ENCODE measurements at places on chromosomes 3 and 15.

DNA sequence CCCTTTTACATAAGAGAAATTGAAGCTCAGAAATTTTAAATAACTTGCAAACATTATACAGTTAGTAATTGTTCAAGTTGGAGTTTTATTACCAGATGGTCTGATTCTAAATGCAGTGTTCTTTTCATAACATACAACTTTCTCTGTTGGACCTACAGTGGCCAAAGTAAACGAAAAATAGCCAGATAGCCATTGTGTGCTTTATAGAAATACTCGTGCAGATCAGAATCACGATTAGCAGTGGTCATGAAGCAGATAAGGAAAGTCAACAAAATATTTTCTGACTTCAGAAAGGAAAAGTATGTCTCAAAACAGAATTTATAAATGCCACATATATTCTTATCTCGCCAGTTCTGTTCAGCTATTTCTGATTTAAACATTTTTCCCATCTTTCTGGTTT, 436.9 kb downstream of the CNTN6 start:
- DNase-seq, result no peak

DNA sequence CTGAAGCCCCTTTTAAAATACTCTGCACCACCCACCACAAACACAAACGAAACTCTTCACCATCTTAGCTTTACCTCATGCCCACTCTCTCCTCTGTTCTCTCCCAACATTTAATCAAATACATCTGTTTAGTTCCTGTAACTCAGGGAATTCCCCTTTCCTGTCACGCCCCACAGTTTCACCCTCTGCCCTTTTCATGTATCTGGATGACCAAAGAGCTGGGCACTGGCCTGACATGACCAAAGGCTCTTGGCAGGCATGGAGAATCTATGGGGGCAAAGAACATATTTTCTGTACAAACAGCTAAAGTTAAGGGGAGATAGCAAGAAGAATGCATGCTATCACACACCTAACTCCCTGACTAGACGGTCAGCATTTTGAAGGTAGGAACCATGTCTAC, 270.0 kb downstream of the TBL1XR1 start:
- no peak for DNase-seq

- DNase-seq, result no peak
Observed at GRCh38 chr15:43273243-43273642, 6.5 kb upstream of the TGM5 start.

DNA sequence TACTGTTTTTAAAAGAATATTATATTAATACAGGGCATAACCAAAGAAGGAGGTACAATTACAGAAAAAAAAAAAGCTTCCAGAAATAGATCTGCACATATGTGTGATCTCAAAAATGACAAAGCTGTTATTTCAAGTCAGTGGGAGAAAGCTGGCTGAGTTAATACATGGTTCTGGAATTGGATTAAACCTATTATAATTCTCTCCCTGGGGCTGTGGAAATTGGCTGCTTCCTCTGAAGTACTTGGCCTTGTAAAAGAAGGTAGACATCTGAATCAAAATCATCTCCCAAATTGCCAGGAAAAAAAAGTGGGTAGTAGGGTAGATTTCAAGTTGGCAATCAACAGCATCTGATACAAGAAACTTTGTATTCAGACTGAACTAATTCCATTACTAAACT, 723.9 kb upstream of the ALCAM start:
- DNase-seq, result no peak

- DNase-seq, result peak; percentile 7
Observed at GRCh38 chr15:92226020-92226612, 167.6 kb upstream of the ST8SIA2 start.

GRCh38 chr3:127366383-127366782, 78.5 kb upstream of the PRR20G start:
- no peak for DNase-seq

DNA sequence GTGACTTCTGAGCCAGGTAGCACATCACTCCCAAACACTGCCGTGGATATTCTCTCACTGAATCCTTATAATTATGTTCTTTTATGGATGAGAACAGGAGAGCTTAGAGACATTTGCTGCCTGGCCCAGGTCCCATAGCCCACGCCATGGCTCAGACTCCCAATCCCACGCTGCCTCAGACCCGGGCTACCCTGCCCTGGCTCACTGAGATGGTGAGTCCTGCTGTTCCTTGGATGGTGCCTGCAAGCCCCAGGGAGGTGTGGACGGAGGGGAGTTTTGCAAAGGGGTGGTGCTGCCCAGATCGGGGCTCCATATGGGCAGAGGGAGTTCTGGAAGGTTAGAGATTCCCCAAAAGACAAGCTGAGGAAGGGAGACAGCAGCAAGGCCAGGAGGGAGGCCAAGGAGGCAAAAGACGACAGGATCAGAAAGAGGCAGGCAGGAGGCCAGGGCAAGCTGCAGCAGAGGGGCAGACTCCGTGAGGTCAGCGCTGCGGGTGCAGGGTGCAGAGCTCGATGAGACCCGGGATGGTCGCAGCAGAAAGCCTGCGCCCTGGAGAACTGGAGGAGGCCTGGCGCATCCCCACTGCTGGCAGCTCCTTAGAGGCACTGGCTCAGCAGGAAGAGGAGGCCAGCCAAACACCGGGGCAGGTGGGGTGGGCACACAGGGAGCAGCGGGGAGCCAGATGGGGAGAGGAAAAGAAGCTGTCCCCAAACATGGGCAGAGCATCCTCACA, 95.7 kb upstream of the ALDH1A3 start:
- DNase-seq, result no peak

- no peak for DNase-seq
Observed at GRCh38 chr3:195397524-195397923, 45.3 kb downstream of the ACAP2 start.

DNA sequence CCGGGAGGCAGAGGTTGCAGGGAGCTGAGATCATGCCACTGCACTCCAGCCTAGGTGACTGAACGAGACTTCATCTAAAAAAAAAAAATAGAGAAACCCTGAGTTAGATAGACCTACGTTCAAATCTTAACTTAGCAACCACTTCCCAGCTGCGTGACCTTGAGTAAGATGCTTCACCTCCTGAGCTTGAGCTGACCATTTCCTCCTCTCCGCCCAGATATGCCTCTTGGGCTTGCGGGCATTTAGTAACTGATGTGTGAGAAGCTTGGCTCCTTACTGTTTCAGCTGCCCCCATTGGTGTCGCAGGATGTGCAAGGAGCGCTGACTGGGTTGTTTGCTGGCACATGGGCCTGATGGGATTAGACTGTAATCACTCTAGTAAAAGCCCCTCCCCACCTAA, 26.9 kb upstream of the ATG7 start:
- DNase-seq, result no peak

DNA sequence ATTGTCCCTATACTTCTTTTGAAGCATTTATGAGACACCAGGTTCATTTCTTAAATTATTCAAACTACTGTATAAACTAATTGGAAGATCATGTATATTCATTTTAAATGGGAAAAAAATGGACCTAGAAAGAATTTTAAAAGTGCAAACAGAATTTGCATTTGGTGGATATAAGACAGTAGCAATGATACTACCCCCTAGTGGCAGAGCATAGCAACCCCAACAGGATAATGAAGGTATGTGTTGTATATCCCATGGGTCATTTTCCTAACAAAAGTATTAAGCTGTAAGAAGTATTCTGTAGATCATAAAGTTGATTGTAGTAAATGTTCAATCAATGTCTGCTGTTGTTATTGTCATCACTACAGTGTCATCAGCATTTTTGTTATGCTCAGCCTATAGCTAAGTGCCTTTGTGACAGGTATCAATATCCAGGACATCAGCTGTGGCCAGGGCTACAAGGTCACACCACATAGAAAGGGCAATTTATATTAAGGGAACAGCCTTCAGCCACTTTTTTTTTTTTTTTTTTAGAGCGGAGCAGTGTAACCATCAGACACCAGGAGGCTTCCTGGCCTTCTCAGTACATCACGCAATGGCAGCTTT, 175.8 kb downstream of the FOXB1 start:
- no peak for DNase-seq

GRCh38 chr15:48582452-48583247, 62.9 kb downstream of the FBN1 start:
- no peak for DNase-seq

DNA sequence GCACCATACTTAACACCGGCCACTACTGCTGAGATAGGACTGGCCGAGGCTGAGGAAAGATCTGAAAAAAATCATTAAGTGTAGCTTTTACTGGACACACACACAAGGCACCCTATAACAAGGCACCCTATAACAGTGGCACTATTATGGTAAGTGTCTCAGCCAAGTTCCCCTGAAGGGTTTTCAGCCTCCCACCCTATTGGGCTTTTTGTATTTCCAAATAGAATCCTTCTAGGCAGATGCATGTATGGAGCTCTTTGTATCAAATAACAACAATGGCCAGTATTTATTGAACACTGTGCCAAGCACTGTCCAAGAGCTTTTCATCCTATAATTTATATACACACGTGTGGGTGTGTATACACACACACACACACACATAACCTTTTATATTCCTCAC, 6.7 kb upstream of the DNAJA4 start:
- DNase-seq, result no peak
